ENCODE measurements at places on chromosomes 2 and 18.

GRCh38 chr2:42513252-42513918 lies 19.6 kb upstream of the KCNG3 start:
- no peak for DNase-seq

GRCh38 chr18:58639751-58640427 lies 11.0 kb upstream of the ALPK2 start:
- no peak for DNase-seq

GRCh38 chr2:199997296-199997695 lies 41.9 kb downstream of the MAIP1 start:
- no peak for DNase-seq

- no peak for DNase-seq
These were observed 214.5 kb downstream of the DSEL start for GRCh38 chr18:67302043-67302442.

GRCh38 chr2:187477051-187477450 lies 29.0 kb upstream of the CALCRL start:
- DNase-seq, result no peak

DNA sequence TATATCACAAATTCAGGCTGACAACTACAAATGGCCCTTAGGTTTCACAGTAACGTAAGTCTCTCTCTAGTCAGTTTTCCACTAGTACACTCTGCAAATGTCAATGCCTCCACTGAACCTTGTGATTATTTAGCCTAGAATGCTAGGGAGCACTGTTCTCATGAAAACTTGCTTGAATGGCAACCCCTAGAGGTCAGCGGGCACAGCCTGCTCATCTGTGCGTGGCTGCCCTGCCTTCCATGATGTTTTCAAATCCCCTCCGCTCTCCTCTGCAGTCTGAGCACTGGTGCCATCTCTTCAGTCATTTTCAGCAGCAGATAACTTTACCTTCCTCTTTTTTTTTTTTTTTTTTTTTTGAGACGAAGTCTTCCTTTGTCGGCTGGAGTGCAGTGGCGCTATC lies 84.1 kb upstream of the GULP1 start:
- no peak for DNase-seq

DNA sequence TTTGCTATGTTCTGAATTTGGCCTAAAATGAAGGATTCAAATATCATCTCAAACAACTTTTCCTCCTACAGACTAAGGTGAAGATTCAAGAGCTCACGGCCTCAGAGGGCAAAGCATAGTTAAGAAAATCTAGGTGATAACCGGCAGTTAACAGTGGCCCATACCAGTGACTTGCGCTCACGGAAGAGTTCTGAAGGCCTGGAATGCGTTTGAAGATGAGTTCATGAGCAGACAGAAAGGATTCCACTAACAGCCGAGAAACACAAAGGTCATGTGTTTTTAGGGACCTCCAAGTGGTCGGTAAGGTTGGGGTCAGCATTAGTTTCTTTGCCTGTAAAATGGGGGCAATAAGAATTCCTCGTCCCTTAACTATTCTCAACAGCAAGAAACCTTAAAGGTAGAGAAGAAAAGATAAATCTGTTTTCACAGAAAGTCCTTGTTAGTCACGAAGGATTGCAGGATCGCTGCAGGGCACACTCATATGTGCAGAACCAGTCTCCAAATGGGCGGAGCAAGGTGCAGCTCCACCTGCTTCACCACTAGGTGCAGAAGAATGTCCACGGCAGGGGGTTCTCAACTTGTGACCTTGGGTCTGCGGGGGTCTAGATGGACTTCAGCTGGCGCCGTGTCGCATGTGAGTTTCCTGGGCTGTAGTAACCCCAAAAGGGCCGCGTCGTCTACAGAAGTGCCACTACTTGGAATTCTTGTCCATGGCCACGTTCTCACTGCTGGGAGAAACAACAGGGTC lies 708 bp upstream of the RPIA start:
- DNase-seq, result no peak

- no peak for DNase-seq
These were observed 59.2 kb downstream of the BCL2 start for GRCh38 chr18:63260380-63260754.

- DNase-seq, result no peak
These were observed 89.3 kb downstream of the SPP2 start for GRCh38 chr2:234139755-234140154.

GRCh38 chr2:167140767-167141166 lies 252.5 kb downstream of the XIRP2 start:
- no peak for DNase-seq

DNA sequence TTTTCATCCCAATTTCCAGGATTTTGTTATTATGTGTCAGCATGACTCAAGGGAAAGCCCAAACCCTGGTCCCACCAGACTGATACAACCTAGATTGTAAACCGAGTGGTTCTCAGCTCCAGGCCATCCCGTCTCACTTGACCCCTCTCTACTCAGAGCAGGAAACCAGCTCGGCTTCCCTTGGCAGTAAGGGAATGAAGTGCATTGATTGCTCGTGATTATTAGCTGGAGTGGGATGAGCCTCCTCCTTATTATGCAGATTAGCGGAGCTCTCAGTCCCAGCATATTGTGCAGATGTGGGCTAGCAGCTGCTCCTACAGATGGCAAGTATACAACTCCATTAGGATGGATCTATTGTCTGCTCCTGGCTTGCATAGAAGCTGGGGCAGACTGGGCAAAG lies 167.6 kb downstream of the LNPK start:
- DNase-seq, result no peak

DNA sequence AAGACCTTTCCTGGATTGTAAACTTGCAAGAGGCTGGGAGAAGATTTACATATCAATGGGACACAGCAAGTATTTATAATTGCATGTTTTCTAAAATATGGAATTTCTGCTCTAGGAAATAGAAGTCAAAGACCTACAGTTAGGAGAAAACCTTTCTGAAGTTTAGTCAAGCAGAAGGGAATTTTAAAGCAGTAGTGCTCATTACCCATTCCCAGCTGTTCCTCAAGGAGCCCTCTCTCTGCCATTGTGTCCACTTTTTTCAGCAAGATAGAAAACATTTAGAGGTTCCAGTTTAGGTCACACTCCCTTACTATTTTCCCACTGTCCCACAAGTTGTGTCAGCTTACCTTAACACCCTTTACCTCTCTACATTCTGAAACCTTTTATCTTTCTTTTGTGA lies 584.0 kb upstream of the CHAC2 start:
- DNase-seq, result no peak

DNA sequence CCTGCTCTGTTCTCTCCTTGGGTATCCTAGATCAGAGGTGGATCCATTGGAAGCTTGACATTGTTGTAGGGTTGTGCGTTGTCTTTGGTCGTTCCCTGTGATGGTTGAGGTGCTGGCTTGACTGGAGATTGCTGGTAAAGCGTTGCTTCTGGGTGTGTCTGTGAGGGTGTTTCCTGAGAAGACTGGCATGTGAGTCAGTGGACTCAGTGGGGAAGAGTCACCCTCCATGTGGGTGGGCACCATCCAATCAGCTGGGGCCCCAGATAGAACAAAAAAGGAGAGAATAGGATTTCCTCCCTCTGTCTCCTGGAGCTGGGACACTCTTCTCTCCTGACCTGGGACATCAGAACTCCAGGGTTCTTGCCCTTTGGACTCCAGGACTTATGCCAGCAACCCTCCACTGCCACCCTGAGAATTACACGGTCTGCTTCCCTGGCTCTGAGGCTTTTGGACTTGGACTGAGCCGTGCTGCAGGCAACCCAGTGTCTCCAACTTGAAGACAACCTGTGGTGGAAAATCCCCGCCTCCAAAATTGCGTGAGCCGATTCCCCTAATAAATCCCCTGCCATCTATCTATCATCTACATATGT lies 14.8 kb upstream of the REEP1 start:
- no peak for DNase-seq

DNA sequence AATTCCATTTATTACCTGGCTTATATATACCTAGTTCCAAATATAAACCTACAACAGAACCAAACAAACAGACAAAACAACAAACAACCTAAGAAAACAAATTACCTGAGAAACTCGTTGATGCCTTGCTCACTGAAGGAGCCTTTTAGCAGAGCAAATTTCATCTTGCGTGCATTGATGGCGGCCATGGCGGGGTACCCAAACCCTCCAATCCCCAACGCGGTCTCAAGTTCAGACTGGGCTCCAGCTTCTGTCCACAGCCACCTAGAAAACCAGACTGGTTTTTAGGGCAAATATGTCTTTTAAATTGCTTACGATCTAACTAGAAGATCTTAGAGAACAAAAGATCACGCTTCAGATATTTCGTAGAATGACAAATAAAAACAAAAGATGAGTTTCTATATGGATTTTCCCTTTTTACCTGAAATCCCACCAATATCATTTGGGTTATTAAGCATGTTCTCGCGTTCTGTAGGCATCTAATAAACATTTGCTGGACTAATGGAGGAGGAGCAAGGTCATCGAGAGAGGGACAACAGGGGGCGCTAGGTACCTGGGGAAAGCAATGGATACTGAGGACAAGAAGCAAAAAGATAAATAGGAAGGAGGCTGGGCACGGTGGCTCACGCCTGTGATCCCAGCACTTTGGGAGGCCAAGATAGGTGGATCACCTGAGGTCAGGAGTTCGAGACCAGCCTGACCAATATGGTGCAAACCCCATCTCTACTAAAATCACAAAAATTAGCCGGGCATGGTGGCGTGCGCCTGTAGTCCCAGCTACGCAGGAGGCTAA lies 25.2 kb downstream of the PDIA6 start:
- no peak for DNase-seq

- no peak for DNase-seq
These were observed 38.5 kb downstream of the KCTD18 start for GRCh38 chr2:200471324-200471848.

DNA sequence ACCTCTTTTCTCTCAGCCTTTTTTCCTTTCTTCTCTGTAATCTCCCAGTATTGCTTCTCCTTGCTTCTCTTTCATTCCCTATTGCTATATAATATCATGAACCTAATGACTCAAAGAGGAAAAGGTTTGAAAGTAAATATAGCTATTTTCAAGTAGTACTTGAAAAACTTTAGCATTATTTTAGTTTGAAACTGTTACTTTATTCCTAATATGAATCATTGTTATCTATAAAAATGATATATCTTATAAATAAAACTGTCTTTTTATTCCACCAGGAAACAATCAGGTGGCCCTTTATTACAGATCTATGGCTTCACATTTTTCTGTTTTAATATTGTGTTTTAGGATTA lies 311 bp upstream of the SCN1A start:
- no peak for DNase-seq

DNA sequence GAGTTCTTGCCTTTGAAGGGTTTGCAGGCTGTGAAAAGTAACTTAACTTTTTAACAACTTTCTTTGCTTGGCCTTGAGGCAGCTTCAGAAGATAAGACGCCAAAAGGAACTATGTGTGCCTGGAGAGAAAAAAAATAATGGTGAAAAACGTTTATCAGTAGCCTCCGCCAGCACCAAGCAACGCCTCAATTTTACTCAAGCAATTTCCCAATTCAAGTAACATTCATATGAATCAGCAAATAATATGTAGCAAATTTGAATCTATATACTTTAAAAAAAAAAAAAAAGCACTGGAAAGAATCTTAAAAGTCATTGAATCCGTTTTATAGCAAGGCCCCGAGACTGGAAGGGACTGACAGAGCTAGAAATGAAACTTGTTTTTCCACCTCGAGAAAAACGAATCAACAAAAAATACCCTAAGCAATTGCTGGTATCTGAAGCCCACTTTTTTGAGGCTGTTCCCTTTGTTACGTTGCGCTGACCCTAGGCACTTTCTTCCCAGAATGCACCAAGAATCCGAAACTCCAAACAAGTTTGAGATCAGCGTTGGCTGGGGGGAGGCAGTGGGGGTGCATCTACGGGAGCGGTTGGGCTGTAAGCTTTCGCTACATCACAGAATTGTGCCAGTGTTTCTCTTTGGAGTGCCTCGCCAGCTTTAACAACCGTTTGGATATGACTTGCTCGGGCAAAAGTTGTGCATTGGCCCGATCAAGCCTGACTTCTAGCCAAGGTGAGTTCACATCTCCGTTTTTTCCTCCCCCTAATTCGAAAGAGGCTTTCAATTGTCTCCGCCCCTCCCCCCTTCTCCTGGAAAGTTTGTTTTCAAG lies 2.7 kb upstream of the TGIF1 start:
- DNase-seq, result peak; percentile 67

Data from uterus (tissue), 4 donors.